ENCODE measurements at places on chromosomes 16 and 17. TPM values are rescaled to one million over a fixed set of nuclear protein-coding genes. Genes with fewer than 3 reads are reported as not detected.

The ABAT gene
- polyA plus RNA-seq = 1.3 TPM

The LITAFD gene
- polyA plus RNA-seq = not detected

The C17orf100 gene
- 9.5 TPM for polyA plus RNA-seq

The COL1A1 gene
- polyA plus RNA-seq = not detected

The HOXB5 gene
- not detected for polyA plus RNA-seq

The KRT13 gene
- not detected for polyA plus RNA-seq

The KRT9 gene
- polyA plus RNA-seq = not detected

The KRTAP3-2 gene
- not detected for polyA plus RNA-seq

The MEIOB gene
- polyA plus RNA-seq = not detected

The HLF gene
- polyA plus RNA-seq = 0.18 TPM

The MYO15A gene
- polyA plus RNA-seq = 0.41 TPM

The ZNF597 gene
- 2.1 TPM for polyA plus RNA-seq

The PRCD gene
- polyA plus RNA-seq = not detected

The HSBP1 gene
- 5.9 TPM for polyA plus RNA-seq

The THOC6 gene
- 46.3 TPM for polyA plus RNA-seq

The CHCT1 gene
- not detected for polyA plus RNA-seq

The GP1BA gene
- polyA plus RNA-seq = not detected

The RMI2 gene
- 13.3 TPM for polyA plus RNA-seq

The SGCA gene
- not detected for polyA plus RNA-seq

The EVPLL gene
- not detected for polyA plus RNA-seq

The GP2 gene
- not detected for polyA plus RNA-seq

The EPX gene
- polyA plus RNA-seq = not detected

The MPO gene
- polyA plus RNA-seq = not detected

The TBX4 gene
- polyA plus RNA-seq = not detected

The GPR142 gene
- polyA plus RNA-seq = not detected

The TIGD7 gene
- polyA plus RNA-seq = 6.0 TPM

The CNGB1 gene
- not detected for polyA plus RNA-seq

The AOC3 gene
- not detected for polyA plus RNA-seq

The CTRB1 gene
- polyA plus RNA-seq = not detected

The BCKDK gene
- 21.0 TPM for polyA plus RNA-seq

The SBK1 gene
- 10.0 TPM for polyA plus RNA-seq

The CCR7 gene
- 2,301 TPM for polyA plus RNA-seq
